ENCODE measurements at places on chromosomes 1 and 21.

DNA sequence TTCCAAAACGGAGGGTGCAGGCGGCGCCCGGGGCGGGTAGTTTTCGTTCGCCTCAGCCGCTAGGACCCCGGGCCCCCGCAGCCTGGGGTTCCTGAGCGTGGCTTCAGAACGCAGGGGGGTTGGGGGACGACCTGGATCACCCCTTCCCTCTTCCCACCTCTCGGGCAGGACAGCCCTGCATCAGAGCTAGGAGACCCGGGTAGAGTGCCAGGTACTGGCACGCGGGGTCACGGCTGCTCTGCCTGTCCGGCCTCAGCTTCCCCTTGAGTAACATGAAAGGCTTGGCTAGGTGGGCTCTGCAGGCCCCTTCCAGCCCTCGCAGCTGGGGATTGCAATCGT, 484 bp downstream of the DFFB start:
- DNase-seq = no peak

- no peak for DNase-seq
Measured at GRCh38 chr1:39416609-39417008, 74.8 kb upstream of the BMP8A start.

GRCh38 chr1:96236156-96236739, 485.3 kb upstream of the PTBP2 start:
- DNase-seq = peak; percentile 63

DNA sequence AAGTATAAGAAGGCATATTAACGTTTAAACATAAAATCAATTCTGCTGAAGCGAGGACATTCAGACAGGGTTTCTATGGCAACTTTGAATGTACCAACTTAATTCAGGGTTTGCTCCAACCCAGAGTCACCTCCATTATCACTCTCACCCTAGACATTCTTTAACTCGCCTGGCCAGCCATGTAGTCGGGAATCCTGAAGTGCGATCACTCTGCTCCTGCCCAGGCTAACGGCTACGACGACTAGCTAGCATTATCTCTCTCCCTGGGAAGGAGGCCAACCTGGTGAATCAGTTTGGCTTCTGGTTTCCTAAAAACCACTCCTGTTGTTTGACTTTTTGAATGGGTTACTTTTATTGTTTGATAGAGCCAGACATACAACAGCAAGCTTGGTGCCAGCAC, 38.9 kb upstream of the ZBTB18 start:
- peak; percentile 9 for DNase-seq

DNA sequence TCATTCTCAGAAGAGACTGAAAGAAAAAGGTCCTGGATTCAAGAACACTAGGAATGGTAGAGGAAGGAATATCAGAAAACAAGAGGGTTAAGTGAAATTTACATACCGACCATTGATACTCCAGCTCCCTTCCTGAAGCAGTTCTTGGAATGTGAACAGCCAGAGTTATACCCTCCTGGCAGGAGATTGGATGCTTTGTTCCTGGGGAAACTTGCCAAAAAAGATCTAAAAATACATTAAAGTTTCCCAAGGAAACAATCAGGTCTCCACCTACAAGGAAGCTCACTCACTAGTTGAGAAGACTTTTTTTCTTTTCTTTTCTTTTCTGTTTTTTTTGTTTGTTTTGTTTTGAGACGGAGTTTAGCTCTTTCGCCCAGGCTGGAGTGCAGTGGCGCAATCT, 91.1 kb downstream of the HLX start:
- DNase-seq = no peak

- DNase-seq = no peak
Measured at GRCh38 chr1:62299426-62300200, 19.6 kb downstream of the KANK4 start.

DNA sequence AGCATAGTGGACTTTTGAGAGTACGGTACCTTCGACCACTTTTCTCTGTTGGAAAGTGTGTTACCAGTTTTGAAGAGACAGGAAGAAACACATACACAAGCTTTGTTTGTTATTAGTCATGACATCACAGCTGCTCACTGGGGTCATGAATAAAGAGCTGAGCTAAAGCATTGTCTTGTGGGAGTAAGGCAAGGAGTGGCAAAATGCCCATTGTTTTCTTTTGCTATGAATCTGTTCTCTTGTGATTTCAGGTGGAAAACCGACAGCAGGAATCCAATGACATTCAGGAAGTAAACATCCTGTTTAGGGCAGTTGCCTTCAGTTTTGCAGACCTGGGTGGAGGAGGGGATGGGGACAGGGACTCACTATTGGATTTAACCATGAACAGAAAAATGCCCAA, 66.2 kb downstream of the RGL1 start:
- no peak for DNase-seq

DNA sequence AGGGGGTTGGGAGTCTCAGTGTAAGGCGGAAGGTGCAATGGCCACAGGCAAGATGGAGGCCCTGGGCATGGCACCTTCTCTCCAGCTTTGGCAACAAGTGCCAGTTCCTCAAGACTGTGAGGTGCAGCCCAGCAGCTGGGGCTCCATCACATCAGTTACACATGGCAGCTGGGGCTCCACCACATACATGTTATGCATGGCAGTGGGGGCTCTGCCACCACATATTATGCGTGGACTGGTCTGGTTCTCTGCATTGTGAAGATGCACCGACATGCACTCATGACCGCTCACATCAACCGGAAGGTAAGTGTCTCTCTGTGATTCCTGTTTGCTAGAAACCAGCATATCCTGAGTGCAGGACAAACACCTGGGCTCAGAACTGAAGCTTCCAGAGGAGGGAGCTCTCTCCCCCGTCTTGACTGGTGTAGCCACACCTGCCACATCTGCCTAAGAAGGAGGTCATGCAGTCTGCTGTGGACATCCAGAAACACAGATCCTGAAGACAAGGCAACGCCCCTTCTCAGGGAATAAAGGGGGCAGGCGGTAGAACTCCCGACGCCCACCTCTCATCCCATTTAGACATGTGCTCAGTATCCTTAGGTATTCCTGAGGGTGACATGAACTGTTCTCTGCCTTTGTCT, 104.1 kb upstream of the TMPRSS2 start:
- DNase-seq = no peak

DNA sequence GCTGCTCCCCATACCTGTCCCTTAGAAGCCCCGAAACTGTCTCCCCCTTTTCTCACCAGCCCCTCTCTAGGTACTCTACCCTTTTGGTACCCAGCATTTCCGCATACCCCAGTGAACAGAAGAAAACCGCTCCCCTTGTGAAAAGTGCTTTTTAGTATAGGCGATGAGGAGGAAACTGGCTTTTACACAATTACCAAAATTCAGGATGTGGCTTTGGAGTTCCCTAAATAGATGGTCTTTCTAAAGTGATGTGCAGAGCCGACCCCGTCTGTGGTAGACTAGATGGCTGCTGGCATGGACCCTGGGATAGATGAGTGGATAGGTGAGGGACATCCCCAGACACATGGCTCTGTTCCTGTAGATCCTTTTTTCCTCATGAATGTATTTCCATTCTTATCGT, 2.6 kb upstream of the PER3 start:
- DNase-seq = no peak

GRCh38 chr1:30117685-30118084, 605.7 kb downstream of the MATN1 start:
- no peak for DNase-seq

GRCh38 chr1:41496080-41497055, 11.9 kb upstream of the EDN2 start:
- no peak for DNase-seq

DNA sequence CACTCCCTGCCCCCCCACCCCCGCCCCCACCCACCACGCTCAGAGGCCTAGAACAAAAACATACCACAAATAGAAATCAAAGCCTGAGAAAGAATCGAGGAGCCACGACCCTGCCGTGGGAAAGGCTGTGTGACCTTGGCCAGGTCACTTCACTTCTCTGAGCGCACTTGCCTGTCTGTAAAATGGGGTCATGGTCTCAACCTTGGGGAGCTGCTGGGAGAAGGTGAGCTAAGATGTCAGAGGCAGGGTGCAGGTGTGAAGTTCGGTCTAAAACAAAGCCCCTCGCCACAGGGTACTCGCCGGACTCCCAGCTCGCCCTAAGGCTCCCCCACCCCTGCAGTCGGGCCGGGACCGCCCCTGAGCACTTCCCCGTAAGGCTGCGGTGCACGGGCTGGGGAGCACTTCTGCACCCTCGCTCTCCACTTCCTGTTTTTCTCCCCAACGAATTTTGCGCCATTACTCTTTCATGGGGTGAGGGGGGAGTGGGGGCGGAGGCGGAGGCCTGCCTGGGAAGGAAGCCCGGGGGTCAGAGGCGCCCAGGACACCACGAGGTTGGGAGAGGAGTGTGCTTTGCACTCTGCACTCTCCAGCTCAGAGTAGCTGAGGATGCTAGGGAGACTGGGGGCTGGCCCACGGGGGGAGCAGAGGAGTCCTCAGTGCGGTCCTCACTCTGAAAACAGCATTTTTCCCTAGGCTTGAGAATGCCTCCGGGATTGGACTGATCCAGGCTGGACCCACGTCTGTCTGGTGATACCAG, 21.9 kb upstream of the PIK3CD start:
- no peak for DNase-seq

- no peak for DNase-seq
Measured at GRCh38 chr1:53553734-53554509, 94.7 kb downstream of the DMRTB1 start.

- DNase-seq = no peak
Measured at GRCh38 chr1:90486134-90486824, 230.8 kb downstream of the BARHL2 start.

GRCh38 chr1:228118040-228118439, 8.9 kb upstream of the MRPL55 start:
- no peak for DNase-seq

GRCh38 chr1:70051926-70052325, 153.5 kb downstream of the LRRC40 start:
- DNase-seq = no peak

DNA sequence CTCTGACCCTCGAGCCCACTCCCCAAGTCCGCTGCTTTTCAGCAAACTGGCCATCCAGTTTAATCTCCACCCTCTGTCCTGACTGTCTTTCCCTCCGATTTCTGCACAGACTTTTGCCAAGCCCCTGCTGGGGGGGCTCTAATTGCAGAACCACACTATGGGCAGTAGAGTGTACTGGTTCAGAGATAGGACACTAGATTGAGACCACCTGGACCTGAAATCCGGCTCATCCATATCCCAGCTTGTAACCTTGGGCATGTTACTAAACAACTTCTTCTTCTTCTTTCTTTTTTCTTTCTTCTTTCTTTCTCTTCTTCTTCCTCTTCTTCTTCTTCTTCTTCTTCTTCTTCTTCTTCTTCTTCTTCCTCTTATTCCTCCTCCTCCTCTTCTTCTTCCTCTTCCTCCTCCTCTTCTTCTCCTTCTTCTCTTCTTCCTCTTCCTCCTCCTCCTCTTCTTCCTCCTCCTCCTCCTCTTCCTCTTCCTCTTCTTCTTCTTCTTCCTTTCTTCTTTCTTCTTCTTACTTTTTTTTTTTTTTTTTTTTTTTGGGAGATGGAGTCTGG, 7.7 kb downstream of the LRRC71 start:
- no peak for DNase-seq

DNA sequence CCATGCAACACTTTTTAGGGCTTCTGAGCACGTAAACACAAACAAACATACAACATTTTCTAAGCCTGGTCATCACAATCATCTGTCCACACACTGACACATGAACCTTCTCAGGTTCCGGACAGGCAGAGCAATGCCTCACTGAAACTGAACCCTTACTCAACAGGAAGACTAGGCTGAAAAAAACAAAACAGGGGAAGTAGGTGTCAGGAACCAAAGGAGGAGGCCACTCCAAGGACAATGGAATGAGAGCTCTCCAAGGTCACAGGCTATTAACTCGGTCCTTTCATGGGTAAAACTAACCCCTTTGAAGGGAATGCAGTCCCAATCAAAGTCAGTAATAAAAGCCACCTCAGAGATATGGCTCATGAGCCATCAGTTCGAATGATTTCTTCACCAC, 76.6 kb downstream of the FAM78B start:
- DNase-seq = no peak

- no peak for DNase-seq
Measured at GRCh38 chr1:80639777-80640533, 1160.8 kb upstream of the ADGRL2 start.

DNA sequence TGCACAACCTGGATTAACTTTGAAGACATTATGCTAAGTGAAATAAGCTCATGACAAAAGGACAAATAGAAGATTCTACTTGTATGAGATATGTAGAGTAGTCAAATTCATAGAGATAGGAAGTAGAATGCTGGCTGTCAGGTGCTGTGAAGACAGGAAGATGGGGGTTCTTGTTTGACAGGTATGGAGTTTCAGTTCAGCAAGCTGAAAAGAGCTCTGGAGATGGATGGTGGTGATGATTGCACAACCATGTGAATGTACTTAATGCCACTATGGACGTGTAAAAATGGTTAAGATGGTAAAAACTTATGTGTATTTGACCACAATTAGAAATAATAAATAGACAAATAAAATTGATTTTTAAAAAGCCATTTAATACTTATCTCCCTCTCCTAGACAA, 169.8 kb upstream of the DUSP10 start:
- DNase-seq = no peak

GRCh38 chr1:7432102-7432899, 338.8 kb upstream of the VAMP3 start:
- DNase-seq = no peak

DNA sequence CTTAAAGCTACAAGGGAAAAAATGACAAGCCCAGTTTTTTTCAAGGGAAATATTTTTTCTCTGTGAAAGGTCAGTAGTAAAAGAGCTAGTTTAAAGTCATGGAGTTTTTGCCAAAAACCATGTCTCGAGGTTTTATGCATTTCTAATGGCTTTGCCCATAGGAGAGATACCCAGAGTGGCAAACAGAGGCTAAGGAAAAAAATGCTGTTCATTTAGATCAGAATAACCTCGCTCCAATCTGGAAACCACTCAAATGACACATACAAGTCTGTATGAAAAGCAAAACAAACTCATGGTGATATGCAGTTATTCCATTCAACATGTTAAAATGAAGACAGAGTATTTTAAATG, 36.9 kb upstream of the EDEM3 start:
- no peak for DNase-seq

GRCh38 chr1:88311265-88311664, 372.8 kb upstream of the PKN2 start:
- no peak for DNase-seq

- DNase-seq = no peak
Measured at GRCh38 chr21:37783016-37783415, 133.2 kb downstream of the KCNJ6 start.

- peak; percentile 84 for DNase-seq
Measured at GRCh38 chr1:101288491-101288944, 51.7 kb downstream of the S1PR1 start.

- DNase-seq = no peak
Measured at GRCh38 chr1:66478116-66478515, 55.8 kb upstream of the SGIP1 start.

GRCh38 chr1:83508485-83509151, 490.3 kb downstream of the TTLL7 start:
- no peak for DNase-seq

DNA sequence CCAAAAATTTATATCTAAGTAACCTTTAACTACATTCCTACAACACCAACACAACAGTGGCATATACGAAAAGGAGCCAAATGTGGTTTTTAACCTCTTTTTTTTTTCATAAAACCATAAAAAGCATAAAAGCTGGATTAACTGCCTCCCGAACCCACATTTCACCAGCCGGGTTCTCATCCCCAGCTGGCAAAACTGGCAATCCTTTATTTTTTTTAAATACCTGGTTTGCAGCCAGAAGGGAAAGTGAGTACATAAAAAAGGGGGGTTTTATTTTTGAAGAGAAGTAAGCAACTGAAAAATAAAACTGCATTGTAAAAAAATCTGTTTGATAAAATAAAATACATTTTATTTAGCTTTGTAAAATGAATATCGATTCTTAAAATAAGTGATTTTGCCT, 295.4 kb downstream of the AKT3 start:
- peak; percentile 46 for DNase-seq

GRCh38 chr1:1349256-1350012, at the start of gene DVL1:
TSS of gene DVL1 (minus strand) at chr1:1349418. CDS start at chr1:1349065, 353 bp downstream.
- DNase-seq = no peak

All from NCI-H446 (cell line).